Esophagus mucosa (tissue), 1 donor: ENCODE measurements at places on chromosomes 2 and 18.
A peak's percentile ranks its signal among the peaks of the same experiment; 100 is the strongest.

GRCh38 chr2:219769090-219769910 is 141.9 kb downstream of the SLC4A3 start:
- ATAC-seq, result peak; percentile 28

DNA sequence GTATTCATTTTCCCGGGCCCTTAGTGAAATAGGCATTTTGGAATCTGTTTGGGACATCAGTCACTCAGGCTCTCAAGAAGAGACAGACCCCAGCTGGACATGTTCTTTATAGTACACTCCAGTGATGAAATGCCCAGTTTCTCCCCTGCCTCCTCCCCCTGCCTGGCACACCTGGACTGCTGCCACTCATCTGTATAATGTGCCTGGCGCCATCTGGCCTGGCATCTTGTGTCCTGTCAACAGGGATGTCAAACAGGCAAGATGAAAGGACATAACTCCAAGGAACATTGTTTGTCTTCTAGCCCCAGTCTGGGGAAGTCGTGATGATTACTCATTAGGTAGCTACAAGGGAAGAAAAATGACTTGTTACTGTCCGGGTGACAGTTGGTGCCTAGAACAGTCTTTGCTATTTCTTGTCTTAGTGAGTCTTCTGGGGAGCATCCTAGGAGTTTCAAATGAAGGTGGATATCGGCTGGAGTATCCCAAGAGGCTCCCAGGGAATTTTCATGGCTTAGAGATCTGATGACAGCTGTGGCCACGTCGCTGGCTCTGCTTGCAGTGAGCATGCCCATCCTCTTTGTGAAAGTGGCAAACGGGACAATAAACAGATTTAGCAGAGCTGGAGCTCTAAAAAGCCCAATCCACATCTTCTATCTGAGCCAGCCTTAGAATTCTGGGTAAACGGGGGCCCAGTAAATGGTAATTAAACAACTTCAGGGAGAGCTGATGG is 153.6 kb downstream of the ALK start:
- no peak for ATAC-seq

- peak; percentile 9 for ATAC-seq
Observed at GRCh38 chr18:49898421-49898820, 85.1 kb upstream of the ACAA2 start.

GRCh38 chr2:27021253-27022049 is 11.3 kb upstream of the TMEM214 start:
- peak; percentile 58 for ATAC-seq

GRCh38 chr2:218788529-218789255 is 6.7 kb downstream of the CYP27A1 start:
- no peak for ATAC-seq
